GM23248 (cell line): ENCODE measurements at places on chromosomes 5 and 9. TPM values are rescaled to one million over a fixed set of nuclear protein-coding genes. Genes with fewer than 3 reads are reported as not detected.

The CDC20B gene
- total RNA-seq, result not detected in 2 replicates

The CNTFR gene
- not detected in 2 replicates for total RNA-seq

The PROB1 gene
- total RNA-seq, result 1.6 and 2.3 TPM in 2 replicates

The LPAR1 gene
- total RNA-seq, result 90.3 and 90.8 TPM in 2 replicates

The GAPVD1 gene
- total RNA-seq, result 33.6 and 36.3 TPM in 2 replicates

The MEF2C gene
- 3.4 TPM in 2 replicates for total RNA-seq

The ACOT12 gene
- total RNA-seq, result not detected in 2 replicates

The LCN1 gene
- total RNA-seq, result not detected in 2 replicates

The RECK gene
- 113 and 127 TPM in 2 replicates for total RNA-seq

The FOXI1 gene
- total RNA-seq, result not detected in 2 replicates

The C9 gene
- total RNA-seq, result not detected in 2 replicates

The ADAMTSL1 gene
- total RNA-seq, result 255 and 273 TPM in 2 replicates

The GCNT4 gene
- total RNA-seq, result 1.4 and 2.8 TPM in 2 replicates

The PCDHB3 gene
- total RNA-seq, result 0.76 and 1.1 TPM in 2 replicates

The TPPP gene
- total RNA-seq, result 0.13 TPM in 1 of 2 replicates, not detected in the other

The IL11RA gene
- 50.7 and 52.3 TPM in 2 replicates for total RNA-seq

The TSSK1B gene
- not detected in 2 replicates for total RNA-seq

The CTXN3 gene
- total RNA-seq, result not detected in 2 replicates

The THBS4 gene
- total RNA-seq, result under 0.01 and 0.43 TPM in 2 replicates

The INSL4 gene
- total RNA-seq, result not detected in 2 replicates

The SLC34A1 gene
- total RNA-seq, result not detected in 2 replicates

The NME5 gene
- not detected in 2 replicates for total RNA-seq

The LRRC14B gene
- total RNA-seq, result not detected in 2 replicates
